ENCODE measurements at places on chromosomes 3 and 15.

DNA sequence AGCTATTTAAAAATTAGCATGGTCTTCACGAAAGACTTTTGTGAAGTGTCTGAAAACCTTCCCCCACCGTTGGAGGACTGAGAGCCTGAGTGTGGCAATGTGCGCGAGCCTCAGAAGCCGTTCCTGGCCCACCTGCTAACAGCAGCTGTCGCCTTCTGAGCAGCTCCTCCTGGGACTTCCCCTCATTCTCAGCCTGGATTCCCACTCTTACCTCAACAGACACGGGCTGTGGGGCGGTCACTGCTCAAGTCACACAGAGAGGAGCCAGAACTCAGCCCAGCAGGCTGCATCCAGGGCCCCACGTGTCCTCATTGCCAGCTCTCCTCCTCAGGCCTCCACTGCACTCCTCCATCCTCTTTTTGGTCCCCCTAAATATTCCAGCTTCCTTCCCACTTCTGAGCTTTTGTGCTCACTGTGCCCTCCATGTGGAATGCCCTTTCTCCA lies 7.8 kb downstream of the DNASE1L3 start:
- no peak for DNase-seq
- H3K27ac ChIP-seq = no peak overlapping the region
- H3K36me3 ChIP-seq = no peaks in the 10 kb centered on the region
- H3K4me3 ChIP-seq = no peak overlapping the region
- H3K4me1 ChIP-seq = peaks cover 18% of the 10 kb centered on the region

- H3K36me3 ChIP-seq = no peaks in the 10 kb centered on the region
- peaks cover 44% of the 10 kb centered on the region for H3K27me3 ChIP-seq
- no peak overlapping the region for H3K4me3 ChIP-seq
- DNase-seq = no peak
- H3K4me1 ChIP-seq = no peaks in the 10 kb centered on the region
Observed at GRCh38 chr15:66240240-66240794, 13.2 kb downstream of the MEGF11 start.

DNA sequence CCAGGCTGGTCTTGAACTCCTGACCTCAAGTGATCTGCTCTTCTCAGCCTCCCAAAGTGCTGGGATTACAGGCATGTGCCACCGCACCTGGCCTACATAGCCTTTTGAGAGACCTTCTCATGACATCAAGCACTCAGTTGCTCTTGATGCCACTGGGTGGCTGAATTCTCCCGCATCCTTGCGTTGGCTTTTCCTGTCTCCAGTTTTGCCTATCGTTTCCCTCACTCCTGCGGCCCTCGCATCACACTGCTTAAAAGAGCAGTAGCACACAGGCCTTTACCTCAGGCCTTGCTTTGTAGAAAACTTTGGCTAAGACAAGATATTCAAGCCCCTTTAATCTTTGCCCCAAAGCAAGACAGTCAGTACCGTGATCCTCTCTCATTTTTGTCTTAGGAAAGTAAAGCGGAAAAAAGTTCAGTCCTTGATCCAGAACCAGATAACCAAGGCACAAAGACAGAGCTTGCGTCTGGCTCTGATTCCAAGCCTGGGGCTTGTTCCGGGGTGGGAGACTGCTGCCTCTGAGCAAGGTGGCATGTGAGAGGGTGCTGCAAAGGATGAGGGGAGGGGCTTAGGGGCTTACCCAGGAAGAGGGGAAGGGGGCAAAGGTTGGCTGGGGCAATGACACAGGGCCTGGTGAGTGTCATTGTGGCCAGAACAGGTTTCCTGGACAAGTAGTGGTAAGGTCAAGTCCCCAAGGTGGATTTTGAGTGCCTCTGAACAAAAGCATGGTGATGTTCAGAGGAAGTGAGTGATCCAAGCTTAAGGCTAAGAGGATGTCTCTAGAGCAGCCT lies 175.0 kb upstream of the TLE3 start:
- H3K4me3 ChIP-seq = no peak overlapping the region
- H3K36me3 ChIP-seq = no peaks in the 10 kb centered on the region
- peaks cover 15% of the 10 kb centered on the region for H3K4me1 ChIP-seq
- no peak overlapping the region for H3K27ac ChIP-seq
- DNase-seq = no peak

GRCh38 chr3:167733961-167734497 lies 663 bp downstream of the PDCD10 start:
- H3K4me1 ChIP-seq = no peaks in the 10 kb centered on the region
- H3K27ac ChIP-seq = peak overlapping the region; percentile 17

- no peak overlapping the region for H3K4me3 ChIP-seq
- H3K27ac ChIP-seq = no peak overlapping the region
- H3K27me3 ChIP-seq = no peaks in the 10 kb centered on the region
- H3K36me3 ChIP-seq = no peaks in the 10 kb centered on the region
Observed at GRCh38 chr3:25291481-25291905, 136.6 kb upstream of the RARB start.

DNA sequence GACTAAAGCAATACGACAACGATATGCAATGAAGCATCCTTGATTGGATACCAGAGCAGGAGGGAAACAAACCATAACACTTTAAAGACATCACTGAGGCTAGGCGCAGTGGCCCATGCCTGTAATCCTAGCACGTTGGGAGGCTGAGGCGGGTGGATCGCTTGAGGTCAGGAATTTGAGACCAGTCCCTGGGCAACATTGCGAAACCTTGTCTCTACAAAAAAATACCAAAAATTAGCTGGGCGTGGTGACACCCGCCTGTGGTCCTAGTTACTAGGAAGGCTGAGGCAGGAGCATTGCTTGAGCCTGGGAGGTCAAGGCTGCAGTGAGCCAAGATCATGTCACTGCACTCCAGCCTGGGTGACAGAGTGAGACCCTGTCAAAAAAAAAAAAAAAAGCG lies 33.9 kb upstream of the BHLHE40 start:
- no peaks in the 10 kb centered on the region for H3K27me3 ChIP-seq
- no peak for DNase-seq
- no peak overlapping the region for H3K4me3 ChIP-seq

GRCh38 chr3:171838218-171838720 lies 4.9 kb upstream of the TMEM212 start:
- DNase-seq = no peak
- no peaks in the 10 kb centered on the region for H3K27me3 ChIP-seq
- H3K36me3 ChIP-seq = no peaks in the 10 kb centered on the region
- H3K4me3 ChIP-seq = peak overlapping the region; percentile 13
- peaks cover 37% of the 10 kb centered on the region for H3K4me1 ChIP-seq

Data from SJSA1 (cell line).